ENCODE measurements at places on chromosomes 1 and 21. TPM values are rescaled to one million over a fixed set of nuclear protein-coding genes. Genes with fewer than 3 reads are reported as not detected.

The MTARC2 gene
- 2.0 TPM for total RNA-seq

The IL19 gene
- total RNA-seq, result not detected

The CHIT1 gene
- total RNA-seq, result not detected

The TOR1AIP2 gene
- 105 TPM for total RNA-seq

The POU3F1 gene
- total RNA-seq, result not detected

The CLDN14 gene
- total RNA-seq, result 0.27 TPM

The CYP4B1 gene
- not detected for total RNA-seq

The ARTN gene
- total RNA-seq, result not detected

The SEMA4A gene
- 1.4 TPM for total RNA-seq

The CCDC24 gene
- 2.6 TPM for total RNA-seq

The NOS1AP gene
- total RNA-seq, result not detected

The AMY2A gene
- total RNA-seq, result not detected

The SLAMF6 gene
- total RNA-seq, result not detected

The CLIC6 gene
- 0.18 TPM for total RNA-seq

The OR2T2 gene
- not detected for total RNA-seq

The SLC9C2 gene
- total RNA-seq, result not detected

The CFAP74 gene
- total RNA-seq, result not detected

The PRR9 gene
- total RNA-seq, result not detected

The TEDDM1 gene
- not detected for total RNA-seq

The TTC34 gene
- total RNA-seq, result 0.41 TPM

The GPA33 gene
- not detected for total RNA-seq

The FCRLB gene
- total RNA-seq, result 3.0 TPM

The CELA2B gene
- total RNA-seq, result not detected

The NTRK1 gene
- 0.09 TPM for total RNA-seq

The E2F2 gene
- 5.6 TPM for total RNA-seq

The OLFML3 gene
- 135 TPM for total RNA-seq

The SPRR2E gene
- not detected for total RNA-seq

The SPATA17 gene
- total RNA-seq, result 1.8 TPM

The CHI3L2 gene
- total RNA-seq, result 10.5 TPM

The CADM3 gene
- 6.0 TPM for total RNA-seq

The IFNAR1 gene
- total RNA-seq, result 24.0 TPM

The KCNA3 gene
- total RNA-seq, result under 0.01 TPM

The FCER1G gene
- not detected for total RNA-seq

The FCAMR gene
- total RNA-seq, result not detected

The DISP3 gene
- not detected for total RNA-seq

The ACKR1 gene
- total RNA-seq, result not detected

The RHD gene
- total RNA-seq, result not detected

The AUNIP gene
- total RNA-seq, result 4.8 TPM

The PODN gene
- total RNA-seq, result 47.5 TPM

The KIF17 gene
- 3.0 TPM for total RNA-seq

The RGS16 gene
- 2.3 TPM for total RNA-seq

The CTTNBP2NL gene
- total RNA-seq, result 24.4 TPM

The NUP210L gene
- total RNA-seq, result 0.09 TPM

The REG4 gene
- not detected for total RNA-seq

The CTSS gene
- 31.6 TPM for total RNA-seq

The SH3D21 gene
- total RNA-seq, result 5.2 TPM

The PGD gene
- total RNA-seq, result 108 TPM

The PSMA5 gene
- total RNA-seq, result 56.1 TPM

The LIN28A gene
- not detected for total RNA-seq

The FMN2 gene
- 8.1 TPM for total RNA-seq

The ZNF683 gene
- not detected for total RNA-seq

The KCNN3 gene
- total RNA-seq, result 0.09 TPM

The SPRR2F gene
- not detected for total RNA-seq

The ATXN7L2 gene
- total RNA-seq, result 1.6 TPM
